Small intestine (tissue), 16 donors: ENCODE measurements at places on chromosomes 16 and 17.

GRCh38 chr17:9844153-9844552, 18.4 kb downstream of the GLP2R start:
- no peaks in the 10 kb centered on the region for H3K4me1 ChIP-seq
- H3K4me3 ChIP-seq = no peak overlapping the region
- no peaks in the 10 kb centered on the region for H3K27me3 ChIP-seq
- no peaks in the 10 kb centered on the region for H3K36me3 ChIP-seq
- no peak for DNase-seq

DNA sequence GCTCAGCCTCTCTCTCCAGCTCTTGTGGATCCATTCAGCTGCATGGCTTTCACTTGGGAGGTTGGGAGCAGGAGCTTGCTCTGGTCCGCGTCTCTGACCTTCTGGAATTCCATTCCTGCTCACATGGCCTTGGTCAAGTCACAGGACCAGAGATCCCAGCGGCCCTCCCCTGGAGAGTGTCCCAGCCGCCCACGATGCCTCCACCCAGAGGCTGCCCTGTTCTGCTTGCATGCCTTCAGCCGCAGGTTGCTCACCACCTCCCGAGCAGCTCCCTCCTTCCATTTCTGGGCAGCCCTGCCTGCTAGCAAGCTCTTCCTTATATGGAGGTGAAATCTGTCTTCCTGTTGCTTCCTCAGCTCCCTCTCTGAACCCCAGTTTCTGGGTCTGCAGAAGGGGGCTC, 32.6 kb downstream of the RAI1 start:
- H3K27ac ChIP-seq = no peak overlapping the region
- H3K4me3 ChIP-seq = no peak overlapping the region
- H3K27me3 ChIP-seq = no peaks in the 10 kb centered on the region

GRCh38 chr17:80821546-80821945, 170.1 kb upstream of the CHMP6 start:
- H3K27me3 ChIP-seq = no peaks in the 10 kb centered on the region
- H3K36me3 ChIP-seq = peaks cover 48% of the 10 kb centered on the region
- no peak for DNase-seq

DNA sequence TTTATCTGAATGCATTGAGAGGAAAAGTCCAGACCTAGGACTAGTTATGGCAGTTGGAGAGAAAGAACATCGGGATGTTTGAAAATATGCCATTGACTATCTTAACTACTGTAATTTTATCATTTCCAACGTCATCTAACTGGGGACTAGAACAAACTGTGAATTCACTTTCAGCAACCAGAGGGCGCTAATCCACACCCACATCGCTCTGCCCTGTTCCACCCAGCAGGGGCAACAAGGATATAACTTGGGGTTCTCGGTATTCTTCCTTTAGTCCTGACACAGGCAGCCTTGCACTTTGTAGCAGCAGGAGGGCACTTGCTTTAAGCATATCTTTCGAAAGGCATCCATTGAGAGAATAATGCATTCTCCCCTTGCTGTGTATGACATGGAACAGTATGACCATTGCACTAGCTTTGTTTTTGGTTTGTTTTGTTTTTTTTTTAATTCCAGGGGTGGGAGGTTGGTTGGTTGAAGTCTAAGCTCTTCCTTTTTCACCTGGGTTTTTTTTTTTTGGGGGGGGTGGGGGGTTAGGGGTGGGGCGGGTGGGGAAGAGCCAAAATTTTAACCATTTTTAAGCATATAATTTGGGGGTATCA, 31.5 kb downstream of the SIAH1 start:
- no peak overlapping the region for H3K4me3 ChIP-seq
- H3K27me3 ChIP-seq = no peaks in the 10 kb centered on the region
- peak; percentile 83 for DNase-seq
- peaks cover 2% of the 10 kb centered on the region for H3K4me1 ChIP-seq
- no peak overlapping the region for H3K27ac ChIP-seq

DNA sequence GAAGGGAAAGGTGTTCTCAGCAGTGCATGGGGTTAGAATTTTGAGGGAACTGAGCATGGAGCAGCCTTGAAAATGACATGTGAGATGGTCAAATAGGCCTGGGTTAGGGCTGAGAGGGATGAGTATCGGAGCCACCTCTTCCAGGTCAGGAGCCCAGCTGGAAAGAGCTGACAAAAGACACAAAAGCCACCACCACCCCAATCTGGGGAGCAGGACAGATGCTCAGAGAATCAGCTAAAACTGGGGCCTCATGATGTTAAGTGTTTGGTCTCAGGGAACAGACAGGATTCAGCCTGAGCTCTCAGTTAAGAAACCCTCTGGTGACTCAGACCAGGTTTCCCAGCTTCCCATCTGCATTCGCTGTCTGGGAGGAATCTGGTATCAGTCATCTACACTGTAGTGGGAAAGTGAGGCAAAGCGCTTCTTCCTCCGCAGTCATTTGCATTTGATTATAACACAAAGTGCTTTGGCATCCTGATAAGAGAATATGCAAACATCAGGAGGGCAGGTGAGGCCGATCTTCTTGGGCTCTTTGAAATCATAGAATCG, 2.6 kb downstream of the WNT9B start:
- no peaks in the 10 kb centered on the region for H3K36me3 ChIP-seq
- H3K27me3 ChIP-seq = no peaks in the 10 kb centered on the region
- DNase-seq = no peak

DNA sequence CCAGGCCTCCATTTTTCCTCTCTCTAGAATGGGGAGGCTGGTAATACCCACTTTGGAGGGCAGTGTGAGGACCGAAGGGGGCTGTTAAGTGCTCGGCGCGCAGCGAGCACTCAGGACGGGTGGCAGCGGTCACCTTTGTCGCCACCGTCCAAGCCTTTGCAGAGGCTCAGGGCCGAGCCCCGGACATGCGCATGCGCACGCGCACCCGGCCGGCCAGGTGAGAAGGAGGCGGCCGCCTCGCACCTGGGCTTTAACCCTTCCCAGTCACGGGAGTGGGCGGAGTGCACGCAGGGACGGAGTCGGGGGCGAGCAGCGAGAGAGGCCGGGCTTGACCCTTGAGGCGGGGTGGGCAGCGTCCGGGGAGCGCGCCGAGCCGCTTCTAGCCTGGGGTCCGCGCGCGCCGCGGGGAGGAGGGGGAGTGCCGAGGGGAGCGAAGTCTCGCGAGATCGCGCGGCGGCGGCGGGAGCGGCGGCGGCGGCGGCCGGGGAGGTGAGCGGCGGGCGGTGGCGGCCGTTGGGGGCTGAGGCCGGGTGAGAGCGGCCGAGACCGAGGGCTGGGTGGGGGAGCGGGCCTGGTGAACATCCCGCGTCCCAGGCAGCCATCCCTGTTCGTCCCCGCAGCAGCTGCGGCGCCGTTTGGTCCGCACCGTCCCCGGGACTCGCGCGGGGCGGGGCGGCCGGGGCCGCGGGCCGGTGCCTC, at the start of gene MRTFB:
MRTFB (plus strand) TSS at position 443 of the 699 bp plus-strand sequence. CDS start 69,288 bp downstream, outside the sequence.
- H3K36me3 ChIP-seq = peaks cover 4% of the 10 kb centered on the region
- H3K4me3 ChIP-seq = peak within 1 kb of the TSS; percentile 91
- no peaks in the 10 kb centered on the region for H3K27me3 ChIP-seq
- peak; percentile 93 for DNase-seq
- no peaks in the 10 kb centered on the region for H3K4me1 ChIP-seq

DNA sequence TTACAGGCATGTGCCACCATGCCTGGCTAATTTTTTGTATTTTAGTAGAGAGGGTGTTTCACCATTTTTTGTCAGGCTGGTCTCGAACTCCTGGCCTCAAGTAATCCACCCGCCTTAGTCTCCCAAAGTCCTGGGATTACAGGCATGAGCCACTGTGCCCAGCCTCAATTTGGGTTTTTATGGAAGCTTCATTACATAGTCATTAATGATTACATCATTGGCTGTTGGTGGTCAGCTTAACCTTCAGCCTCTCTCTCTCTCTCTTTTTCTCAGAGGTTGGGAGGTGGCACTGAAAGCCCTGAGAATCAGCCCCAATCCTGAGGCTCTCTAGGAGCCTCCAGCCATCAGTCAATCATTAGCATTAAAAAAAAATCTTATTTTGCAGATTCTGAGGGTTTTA, 45.3 kb downstream of the C17orf58 start:
- peaks cover 2% of the 10 kb centered on the region for H3K36me3 ChIP-seq
- no peak for DNase-seq
- no peak overlapping the region for H3K4me3 ChIP-seq
- H3K27me3 ChIP-seq = no peaks in the 10 kb centered on the region

DNA sequence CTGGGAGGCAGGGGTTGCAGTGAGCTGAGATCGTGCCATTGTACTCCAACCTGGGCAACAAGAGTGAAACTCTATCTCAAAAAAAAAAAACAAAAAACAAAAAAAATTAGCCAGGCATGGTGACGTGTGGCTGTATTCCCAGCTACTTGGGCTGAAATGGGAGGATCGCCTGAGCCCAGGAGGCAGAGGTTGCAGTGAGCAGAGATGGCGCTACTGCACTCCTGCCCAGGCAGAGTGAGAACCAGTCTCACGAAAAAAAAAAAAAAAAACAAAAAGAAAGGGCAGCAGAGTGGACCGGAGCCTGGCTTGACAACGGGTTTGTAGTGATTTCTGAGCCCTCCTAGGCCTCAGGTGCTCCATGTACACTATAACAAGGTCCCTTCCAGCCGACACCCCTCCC, 33.1 kb downstream of the PEMT start:
- no peak overlapping the region for H3K4me3 ChIP-seq
- DNase-seq = no peak
- no peaks in the 10 kb centered on the region for H3K27me3 ChIP-seq

GRCh38 chr16:10880594-10881452, 3.8 kb downstream of the CIITA start:
- no peak for DNase-seq
- no peak overlapping the region for H3K27ac ChIP-seq
- H3K4me1 ChIP-seq = peaks cover 15% of the 10 kb centered on the region
- no peaks in the 10 kb centered on the region for H3K27me3 ChIP-seq

DNA sequence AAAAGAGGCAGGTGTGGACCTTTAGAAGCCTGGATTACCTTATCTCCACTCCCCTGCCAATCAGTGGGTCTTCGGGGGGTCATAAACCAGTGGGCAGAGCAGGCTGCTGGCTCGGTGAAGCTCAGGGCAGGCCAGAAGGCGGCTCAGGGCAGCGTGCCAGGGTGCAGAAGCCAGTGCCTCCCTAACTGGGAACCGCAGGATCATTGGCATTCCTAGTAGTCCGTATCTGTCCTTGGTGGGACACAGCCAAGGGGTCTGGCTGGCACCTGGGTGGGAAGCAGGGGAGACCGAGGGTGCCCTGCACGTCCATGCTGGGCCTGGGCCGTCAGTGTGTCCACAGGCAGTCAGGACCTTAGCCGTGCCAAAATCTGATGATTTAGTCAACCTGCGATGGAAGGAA, 76.8 kb downstream of the SEC14L1 start:
- no peak overlapping the region for H3K4me3 ChIP-seq
- DNase-seq = peak; percentile 52
- H3K4me1 ChIP-seq = no peaks in the 10 kb centered on the region
- no peak overlapping the region for H3K27ac ChIP-seq
- H3K36me3 ChIP-seq = peaks cover 11% of the 10 kb centered on the region
- no peaks in the 10 kb centered on the region for H3K27me3 ChIP-seq

DNA sequence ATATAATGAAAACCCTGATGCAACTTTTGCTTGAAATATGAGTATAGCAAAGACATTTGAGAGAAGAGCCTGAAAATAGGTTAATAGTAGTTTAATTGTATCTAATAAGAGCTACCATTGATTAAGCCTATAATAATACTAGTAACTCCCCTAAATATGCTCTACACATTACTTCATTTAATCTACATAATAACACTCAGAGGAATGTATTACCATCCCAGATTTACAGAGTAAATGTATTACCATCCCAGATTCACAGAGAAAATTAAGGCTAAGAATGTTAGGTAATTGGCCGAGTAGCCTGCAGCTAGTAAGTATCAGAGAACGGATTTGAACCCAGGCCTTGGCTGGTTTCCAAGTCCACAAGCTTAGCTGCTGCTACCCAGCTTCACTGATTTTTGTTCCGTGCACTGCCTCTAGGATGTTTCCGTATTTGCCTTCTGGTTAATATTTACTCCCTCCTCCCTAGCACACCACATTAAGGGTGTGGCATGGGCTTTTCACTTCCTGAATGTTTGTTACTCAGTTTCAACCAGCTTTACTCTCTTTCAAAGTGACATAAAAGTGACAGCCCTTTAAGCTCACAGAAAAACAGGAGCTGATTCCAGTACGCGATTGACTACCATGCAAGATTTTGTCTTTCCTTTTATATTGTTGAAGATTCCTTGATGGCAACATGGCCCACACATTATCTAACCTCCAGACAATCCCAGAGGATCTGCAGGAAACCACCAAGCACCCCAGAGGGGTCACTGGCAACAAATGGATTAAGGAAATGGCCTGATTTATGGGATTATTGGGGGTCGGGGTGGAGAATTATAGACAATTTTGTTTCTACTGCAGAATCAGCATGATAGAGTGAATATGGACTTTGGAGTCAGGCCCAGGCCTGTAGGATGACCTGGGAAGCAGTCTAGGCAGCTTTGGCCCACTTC, 26.7 kb upstream of the TOX3 start:
- H3K4me1 ChIP-seq = peaks cover 6% of the 10 kb centered on the region
- H3K27ac ChIP-seq = peak overlapping the region; percentile 91
- no peaks in the 10 kb centered on the region for H3K27me3 ChIP-seq

- no peaks in the 10 kb centered on the region for H3K27me3 ChIP-seq
- DNase-seq = peak; percentile 89
- H3K36me3 ChIP-seq = no peaks in the 10 kb centered on the region
- no peak overlapping the region for H3K4me3 ChIP-seq
Measured at GRCh38 chr17:42806249-42806648, 7.6 kb downstream of the CNTD1 start.

GRCh38 chr17:17411692-17412091, 65.1 kb upstream of the MED9 start:
- H3K27ac ChIP-seq = no peak overlapping the region
- no peaks in the 10 kb centered on the region for H3K4me1 ChIP-seq
- no peak overlapping the region for H3K4me3 ChIP-seq

DNA sequence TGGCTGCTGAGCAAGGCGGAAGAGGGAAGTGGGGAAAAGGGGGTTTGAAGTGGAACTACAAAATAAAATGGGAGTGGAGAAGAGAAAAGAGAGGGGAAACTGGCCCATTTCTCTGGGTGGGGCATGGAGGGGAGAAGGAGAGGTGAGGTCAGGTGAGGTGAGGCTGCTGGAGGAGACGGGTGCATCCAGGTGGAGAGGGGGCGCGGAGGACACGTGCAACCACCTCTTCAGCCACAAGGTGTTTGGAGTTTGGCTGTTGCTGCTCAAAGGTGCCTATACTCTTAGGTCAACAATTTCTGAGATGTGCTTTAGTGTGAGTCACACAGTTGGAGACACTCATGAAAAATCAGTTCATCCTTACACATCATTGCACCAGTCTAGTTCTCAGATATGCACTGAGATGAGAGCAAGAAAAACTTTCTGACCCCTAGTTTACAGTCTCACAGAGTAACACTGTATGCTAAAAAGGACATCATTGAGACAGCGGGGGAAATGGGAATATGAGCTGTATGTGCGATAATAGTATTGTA, 4.8 kb downstream of the SLC6A4 start:
- no peak for DNase-seq
- no peak overlapping the region for H3K27ac ChIP-seq
- no peak overlapping the region for H3K4me3 ChIP-seq
